ENCODE measurements at places on chromosomes 11 and 22.

DNA sequence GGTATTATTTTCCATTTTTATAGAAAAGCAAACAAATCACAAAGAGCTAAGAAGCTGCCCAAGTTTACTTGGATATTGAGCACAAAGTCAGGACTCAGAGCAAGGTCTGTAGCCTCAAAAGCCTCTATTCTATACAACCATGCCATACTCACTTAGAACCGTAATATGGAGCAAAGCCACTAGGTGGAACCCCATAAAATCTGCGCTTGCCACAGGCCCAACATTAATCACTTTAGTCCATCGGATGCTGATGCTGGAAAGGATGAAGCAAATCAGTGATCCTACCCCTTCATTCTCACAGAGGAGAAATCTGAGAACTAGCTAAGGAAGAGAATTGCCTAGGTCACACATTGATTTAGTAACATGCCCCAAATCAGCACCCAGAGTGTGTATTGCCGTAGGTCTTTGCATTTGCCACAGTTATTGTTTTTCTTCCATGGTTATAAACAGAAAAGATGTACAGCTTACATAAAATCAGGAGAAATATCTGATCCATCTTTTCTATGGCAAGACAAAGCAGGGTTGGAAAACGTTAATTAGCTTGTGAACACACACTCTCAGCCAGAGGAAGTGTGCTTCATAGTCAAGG lies 56.7 kb upstream of the RAB38 start:
- DNase-seq = peak; percentile 48

DNA sequence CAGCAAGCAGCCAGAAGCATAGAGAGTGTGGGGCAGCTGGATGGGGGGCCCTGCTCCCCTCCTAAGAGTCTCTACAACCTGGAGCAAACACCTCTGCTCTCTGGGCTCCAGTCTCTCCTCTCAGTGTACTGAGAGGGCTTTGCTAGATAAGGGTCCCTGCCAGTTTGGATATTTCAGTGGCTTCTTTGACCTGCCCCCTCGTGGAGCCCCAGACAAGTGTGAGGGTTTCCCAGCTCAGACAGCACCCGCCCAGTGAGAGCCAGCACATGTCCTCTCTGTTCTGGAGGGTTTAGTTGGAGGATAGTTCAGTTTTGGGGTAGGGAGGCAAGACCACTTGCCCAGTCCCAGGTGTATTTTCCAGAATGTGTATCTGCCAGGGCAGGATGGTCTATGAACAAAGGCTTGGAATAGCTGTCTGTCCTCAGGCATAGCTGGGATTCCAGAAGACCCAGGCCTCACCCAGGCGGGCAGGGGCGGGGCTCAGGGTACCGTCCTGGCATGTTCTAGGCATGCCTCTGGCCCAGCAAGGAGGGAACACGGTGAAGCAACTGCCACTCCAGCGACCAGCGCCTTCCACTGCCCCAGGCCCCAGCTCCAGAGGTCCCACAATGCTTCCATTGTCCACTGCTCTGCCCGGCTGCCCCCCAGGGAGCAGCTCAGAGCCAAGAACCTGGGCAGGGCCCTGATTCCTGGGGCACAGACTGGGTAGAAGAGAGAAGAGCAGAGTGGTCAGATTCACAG lies 7.5 kb upstream of the MICALL1 start:
- DNase-seq = no peak

- peak; percentile 81 for DNase-seq
These were observed 11.7 kb downstream of the TECTA start for GRCh38 chr11:121112498-121113455.

DNA sequence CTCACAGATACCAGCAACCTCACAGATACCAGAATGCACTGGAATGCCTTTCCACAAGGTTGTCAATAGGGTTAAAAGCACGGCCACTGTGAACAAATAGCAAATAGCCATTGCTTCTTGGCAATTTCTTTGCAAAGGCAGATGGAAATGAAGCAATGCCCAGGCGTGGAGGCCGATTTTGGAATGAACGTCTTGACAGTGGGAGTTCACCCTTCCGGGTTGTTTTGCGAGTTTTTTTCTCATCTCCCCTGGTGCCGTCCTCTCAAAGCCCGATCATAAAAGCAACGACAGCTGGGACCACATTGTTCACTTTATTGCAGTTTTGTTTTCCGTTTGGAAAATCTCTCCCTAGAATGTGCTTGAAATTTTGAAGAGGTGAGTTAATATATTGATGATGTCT lies 38.0 kb upstream of the CD82 start:
- no peak for DNase-seq

- peak; percentile 83 for DNase-seq
These were observed 19.2 kb downstream of the AP2A2 start for GRCh38 chr11:944711-945470.

DNA sequence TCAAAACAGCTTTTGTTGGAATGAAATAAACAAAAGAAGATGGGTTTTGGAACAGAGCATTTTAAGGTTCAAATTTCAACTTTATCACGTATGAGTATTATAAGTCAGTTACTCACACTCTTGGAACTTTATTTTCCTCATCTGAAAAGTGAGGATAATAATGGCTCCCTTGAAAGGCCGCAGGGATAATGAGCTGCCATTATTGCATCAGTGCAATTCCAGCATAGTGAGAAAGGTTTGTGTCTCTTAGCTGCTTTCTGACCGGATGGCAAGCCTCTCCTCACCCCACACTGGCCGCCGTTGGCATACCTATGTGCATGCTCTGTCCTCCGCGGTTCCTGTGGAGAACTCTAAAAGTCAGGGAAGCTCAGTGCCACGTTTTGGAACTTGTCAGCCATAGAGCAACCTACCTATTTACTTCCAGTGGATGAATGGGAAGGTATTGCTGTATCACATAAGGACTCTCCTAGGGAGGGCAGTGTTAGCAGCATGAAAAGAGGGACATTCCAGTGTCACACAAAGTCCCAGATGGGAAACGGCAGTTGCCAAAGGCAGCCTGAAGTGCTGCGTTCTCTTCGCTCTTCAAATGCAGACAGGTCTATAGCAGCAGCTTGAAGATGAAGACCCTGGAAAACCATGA lies 368.9 kb downstream of the NTM start:
- peak; percentile 40 for DNase-seq

GRCh38 chr11:10257478-10257877 lies 36.5 kb downstream of the SBF2 start:
- no peak for DNase-seq
